ENCODE measurements at places on chromosomes 3 and 15. TPM values are rescaled to one million over a fixed set of nuclear protein-coding genes. Genes with fewer than 3 reads are reported as not detected.

- no peak overlapping the region for H3K4me3 ChIP-seq
- H3K27ac ChIP-seq: no peak overlapping the region
- H3K4me1 ChIP-seq: no peaks in the 10 kb centered on the region
- peaks cover 4% of the 10 kb centered on the region for H3K36me3 ChIP-seq
Observed at GRCh38 chr3:45939341-45939771, 3.9 kb upstream of the CXCR6 start.

GRCh38 chr3:87546216-87546615, 269.8 kb upstream of the POU1F1 start:
- no peaks in the 10 kb centered on the region for H3K36me3 ChIP-seq
- no peaks in the 10 kb centered on the region for H3K27me3 ChIP-seq
- no peak overlapping the region for H3K27ac ChIP-seq
- no peak overlapping the region for H3K4me3 ChIP-seq
- H3K4me1 ChIP-seq: no peaks in the 10 kb centered on the region
- no peak for DNase-seq

Gene GJD2
- not detected for total RNA-seq

Gene ACTC1
- total RNA-seq: not detected

Gene ATP10A
- total RNA-seq: 0.36 TPM

Data from HepG2 (cell line).